ENCODE measurements at places on chromosomes 4 and X.
A peak's percentile ranks its signal among the peaks of the same experiment; 100 is the strongest.

DNA sequence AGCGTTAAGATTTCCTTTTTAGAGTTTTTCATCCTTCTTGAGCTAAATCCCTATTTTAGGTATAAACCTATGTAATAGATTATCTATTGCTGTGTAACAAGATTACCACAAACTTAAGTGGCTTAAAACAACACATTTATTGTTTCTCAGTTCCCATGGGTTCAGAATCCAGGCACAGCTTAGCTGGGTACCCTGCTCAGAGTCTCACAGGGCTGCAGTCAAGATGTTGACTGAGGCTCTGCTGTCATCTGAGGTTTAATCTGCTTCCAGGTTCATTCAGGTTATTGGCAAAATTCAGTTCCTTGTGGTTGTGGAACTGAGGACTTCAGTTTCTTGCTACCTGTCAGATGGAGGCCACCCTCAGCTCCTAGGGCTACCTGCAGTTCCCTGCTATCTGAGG lies 60.9 kb downstream of the GK start:
- DNase-seq, result no peak

DNA sequence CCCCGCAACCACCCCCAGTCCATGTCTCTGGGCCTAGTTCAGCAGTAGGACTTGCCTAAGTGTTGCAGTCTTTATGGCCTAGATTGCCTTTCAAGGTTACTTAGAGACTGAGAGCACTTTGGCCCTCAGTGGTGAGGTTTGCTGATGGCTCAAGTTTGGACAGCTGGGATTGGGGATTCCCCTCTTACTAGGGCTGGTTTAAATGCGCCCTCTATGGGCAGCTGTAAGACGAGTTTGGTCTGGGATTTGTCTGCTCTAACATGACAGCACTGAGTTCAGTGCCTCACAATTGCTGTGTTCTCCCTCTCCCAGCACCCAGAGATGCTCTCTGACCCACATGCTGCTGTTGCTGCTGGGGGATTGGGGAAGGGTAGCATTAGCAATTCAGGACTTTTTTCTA lies 23.1 kb downstream of the DACH2 start:
- DNase-seq, result peak; percentile 54

DNA sequence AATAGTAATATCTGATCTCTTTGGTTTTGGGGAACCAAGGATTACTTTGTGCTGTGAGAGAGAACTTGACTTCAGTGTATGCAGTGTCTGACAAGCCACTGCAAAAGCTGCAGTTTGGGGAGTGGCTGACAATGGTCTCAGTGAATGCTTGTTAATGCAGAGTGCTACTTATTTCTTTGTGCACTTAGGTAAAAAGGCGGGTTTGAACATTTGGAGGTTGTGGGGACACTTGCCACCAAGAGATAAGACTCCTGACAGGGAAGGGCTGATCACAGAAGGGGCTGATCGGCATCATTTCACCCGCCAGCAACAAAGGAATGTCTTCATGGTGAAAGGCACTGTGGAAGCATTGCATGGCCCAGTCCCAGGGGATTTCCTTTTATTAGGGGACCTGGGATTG lies 28.6 kb upstream of the USP46 start:
- no peak for DNase-seq

- DNase-seq, result no peak
Observed at GRCh38 chr4:152828122-152828521, 48.4 kb downstream of the ARFIP1 start.

- DNase-seq, result no peak
Observed at GRCh38 chr4:95129031-95129430, 371.3 kb downstream of the BMPR1B start.

DNA sequence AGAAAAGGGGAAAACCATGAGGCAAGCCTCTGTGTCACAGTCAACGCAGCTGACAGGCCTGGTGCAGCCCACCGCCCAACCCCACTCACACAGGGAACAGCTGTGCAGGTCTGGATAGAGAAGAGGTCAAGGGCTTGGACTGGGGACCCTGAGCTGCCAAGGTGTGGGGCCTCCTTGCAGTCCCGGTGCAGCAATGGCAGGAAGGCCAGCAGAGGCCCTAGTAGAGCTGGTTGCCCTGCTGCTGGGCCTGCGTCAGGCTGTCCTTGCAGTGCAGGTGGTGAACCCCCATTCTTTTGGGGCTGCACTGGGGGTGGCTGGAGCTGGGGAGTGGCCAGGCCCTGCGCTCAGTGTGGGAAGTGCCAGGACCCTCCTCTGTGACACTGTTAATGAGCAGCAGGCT lies 482.0 kb downstream of the SMARCA1 start:
- no peak for DNase-seq

DNA sequence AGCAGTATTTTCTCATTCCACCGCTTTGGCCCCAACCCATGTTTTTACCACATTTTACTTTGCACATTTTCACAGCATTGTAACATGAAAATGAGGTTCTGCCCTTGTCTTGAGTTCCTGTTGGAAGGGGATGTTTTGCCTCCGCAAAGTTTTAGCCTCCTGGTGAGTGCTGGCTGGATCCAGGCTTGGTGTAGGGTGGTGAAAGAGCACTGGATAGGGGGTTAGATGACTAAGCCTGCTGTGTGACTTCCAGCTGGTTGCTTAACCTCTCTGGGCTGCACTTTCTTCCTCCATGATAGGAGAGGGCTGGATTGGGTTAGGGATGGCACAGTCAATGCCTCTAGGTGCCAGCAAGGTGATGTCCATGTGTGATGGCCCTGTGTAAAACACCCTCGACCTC lies 28.9 kb downstream of the CYTL1 start:
- no peak for DNase-seq

GRCh38 chr4:47715716-47716416 lies 122.0 kb downstream of the CORIN start:
- DNase-seq, result peak; percentile 42

Measured in NCI-H69 (cell line).